ENCODE measurements at places on chromosomes 13 and 19. TPM values are rescaled to one million over a fixed set of nuclear protein-coding genes. Genes with fewer than 3 reads are reported as not detected.

Gene RETN
- total RNA-seq = not detected

- no peak for DNase-seq
Observed at GRCh38 chr19:16400911-16401591, 70.7 kb downstream of the EPS15L1 start.

DNA sequence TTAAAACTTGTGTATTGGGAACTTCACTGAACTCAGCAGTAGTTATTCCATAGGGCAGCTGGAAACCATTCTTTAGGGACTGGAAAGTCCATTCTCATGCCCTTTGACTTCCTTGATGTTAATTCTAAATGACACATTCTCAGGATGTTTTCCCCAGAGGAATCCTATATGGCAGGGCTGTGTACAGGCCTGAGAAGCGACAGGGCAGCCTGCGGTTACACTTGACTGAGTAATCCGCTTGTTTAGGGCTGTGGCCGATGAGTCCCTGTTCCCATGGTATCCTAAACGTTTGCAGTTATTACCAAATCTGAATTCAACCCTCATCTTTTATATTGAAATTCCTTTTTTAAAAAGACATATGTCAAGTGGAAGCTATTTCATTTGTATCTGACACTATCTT, 83.5 kb downstream of the COL4A2 start:
- no peak for DNase-seq

GRCh38 chr13:65650321-65650720, 1579.8 kb downstream of the PCDH9 start:
- no peak for DNase-seq
